ENCODE measurements at places on chromosomes 11 and 22. TPM values are rescaled to one million over a fixed set of nuclear protein-coding genes. Genes with fewer than 3 reads are reported as not detected.

Gene YPEL4
- polyA plus RNA-seq: 0.28 TPM

Gene PHETA2
- 2.6 TPM for polyA plus RNA-seq

Gene NPAS4
- polyA plus RNA-seq: not detected

Gene SGSM1
- 2.7 TPM for polyA plus RNA-seq

Gene BBOX1
- polyA plus RNA-seq: not detected

All from heart left ventricle (tissue), 16 donors.